Stimulated activated CD4-positive, alpha-beta T cell treated with anti-CD3 and anti-CD28 coated beads, Interleukin-15, amount 100 ng/mL, for 1 hour (primary cell): ENCODE measurements at places on chromosomes 13 and 19.

DNA sequence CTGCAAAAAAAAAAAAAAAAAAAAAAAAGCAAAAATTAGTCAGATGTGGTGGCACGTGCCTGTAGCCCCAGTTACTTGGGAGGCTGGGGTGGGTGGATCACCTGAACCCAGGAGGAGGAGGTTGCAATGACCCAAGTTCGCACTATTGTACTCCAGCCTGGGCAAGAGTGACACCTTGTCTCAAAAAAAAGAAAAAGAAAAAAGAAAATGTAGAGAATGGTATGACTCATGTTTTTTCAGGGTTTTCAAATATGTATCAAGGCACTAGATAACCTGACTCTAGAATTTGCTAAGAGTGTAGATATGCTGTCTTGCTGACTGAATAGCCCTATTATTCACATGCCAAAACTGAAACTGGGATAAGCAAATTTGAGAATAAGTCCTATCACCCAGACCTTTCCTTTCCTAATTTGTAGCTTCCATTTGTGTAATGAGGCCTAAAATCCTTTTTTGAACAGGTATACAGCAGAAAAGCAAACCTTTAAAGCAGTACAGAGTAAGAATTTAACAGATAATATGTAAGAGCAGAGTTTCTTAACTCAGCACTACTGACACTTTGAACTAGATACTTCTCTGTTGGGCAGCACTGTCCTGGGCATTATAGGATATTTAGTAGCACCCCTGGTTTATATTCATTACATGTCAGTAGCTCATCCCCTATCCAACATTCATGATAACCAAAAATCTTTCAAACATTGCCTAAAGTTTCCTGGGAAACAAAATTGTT, 108.6 kb downstream of the ELF1 start:
- DNase-seq: no peak

DNA sequence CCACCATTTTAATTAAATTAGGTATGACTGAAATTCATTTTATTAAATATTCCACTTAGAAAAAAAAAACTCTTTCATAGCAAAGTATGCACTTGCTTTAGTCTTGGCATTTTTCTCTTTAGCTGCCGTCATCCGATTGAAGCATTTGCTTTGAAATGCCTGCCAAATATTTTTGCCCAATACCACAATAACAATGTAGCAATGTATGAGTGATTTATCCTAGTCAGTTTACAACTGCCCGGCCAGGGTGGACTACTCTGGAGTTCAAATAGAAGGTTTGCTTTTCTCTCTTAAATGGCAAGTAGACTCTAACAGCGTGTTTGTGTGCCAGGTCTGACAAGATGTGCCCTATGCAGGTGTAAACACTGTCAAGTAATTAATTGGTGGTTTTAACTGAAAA, 675.3 kb upstream of the SGCG start:
- DNase-seq: no peak

- no peak for DNase-seq
Measured at GRCh38 chr19:46629546-46630025, 4.7 kb upstream of the PTGIR start.

DNA sequence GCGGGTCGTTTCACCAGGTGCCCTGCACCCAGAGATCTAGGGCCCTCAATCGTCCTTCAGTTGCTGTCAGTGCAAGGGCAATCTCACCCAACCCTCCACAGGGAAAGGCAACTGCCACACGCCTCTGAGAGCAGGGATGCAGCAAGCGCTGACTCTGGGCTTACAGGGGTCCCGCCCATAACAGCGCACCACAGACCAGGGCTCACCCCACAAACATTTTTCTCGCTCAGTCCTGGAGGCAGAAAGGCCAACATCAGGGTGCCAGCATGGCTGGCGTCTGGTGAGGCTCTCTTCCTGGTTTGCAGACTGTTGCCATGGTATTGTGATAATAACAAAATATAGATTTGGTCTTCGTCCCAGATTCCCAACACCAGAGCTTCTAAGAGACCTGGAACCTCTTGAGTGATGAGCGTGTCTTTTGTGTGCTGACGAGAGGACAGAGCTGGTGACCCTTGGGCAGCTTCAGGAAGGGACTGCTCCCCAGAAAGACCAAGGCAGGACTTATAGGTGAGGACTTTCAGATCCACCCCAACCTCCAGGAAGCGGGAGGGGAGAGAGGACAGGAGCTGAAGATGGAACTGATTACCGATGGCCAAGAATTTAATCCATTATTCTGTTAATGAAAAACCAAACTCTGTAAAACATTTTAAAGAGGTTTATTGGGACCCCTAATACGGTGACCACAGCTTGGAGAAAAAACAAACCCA, 51.3 kb downstream of the C13orf46 start:
- DNase-seq: no peak

DNA sequence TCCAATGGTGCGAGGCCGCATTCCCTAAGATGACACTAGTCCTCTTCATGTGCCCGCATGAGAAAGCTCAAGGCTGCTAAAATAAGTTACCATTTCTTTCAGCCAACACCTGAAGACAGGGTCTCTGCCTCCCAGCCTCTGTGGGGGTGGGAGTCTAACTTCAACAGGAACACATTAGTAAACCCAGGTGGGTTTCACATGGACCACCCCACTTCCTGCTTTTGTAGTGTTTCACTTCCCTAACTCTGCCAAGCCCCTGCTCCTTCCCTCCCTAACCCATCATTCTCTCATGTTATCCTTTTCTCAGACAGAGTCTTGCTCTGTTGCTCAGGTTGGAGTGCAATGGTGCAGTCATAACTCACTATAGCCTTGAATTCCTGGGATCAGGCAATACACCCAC, 783.6 kb downstream of the UQCRFS1 start:
- no peak for DNase-seq

GRCh38 chr19:1018932-1019615, 1.8 kb downstream of the TMEM259 start:
- DNase-seq: no peak
